ENCODE measurements at places on chromosomes 7 and 10.

GRCh38 chr7:140416560-140416959 is 12.7 kb downstream of the RAB19 start:
- DNase-seq: no peak

- peak; percentile 57 for DNase-seq
Measured at GRCh38 chr10:114876602-114877300, 55.2 kb downstream of the FHIP2A start.

GRCh38 chr7:135333200-135333599 is 99.6 kb downstream of the STRA8 start:
- no peak for DNase-seq

DNA sequence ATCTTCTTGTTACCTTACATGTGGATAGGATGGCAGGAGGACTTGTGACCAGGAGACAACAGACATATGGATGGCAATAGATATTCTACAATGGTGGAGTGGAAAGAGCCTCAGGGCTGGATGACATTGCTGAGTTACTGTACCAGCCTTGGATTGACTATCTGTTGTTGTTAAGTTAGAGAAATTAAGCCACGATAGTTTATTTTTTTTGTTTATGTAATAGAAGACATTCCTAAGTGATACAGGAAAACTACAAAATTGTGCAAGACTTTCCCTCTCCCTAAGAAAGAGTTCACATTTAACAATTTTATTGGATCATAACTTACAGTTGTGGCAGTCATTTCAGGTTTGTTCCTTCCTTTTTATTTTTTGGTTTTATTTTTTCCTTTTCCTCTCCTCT is 230.7 kb upstream of the CACNA2D1 start:
- no peak for DNase-seq

- no peak for DNase-seq
Measured at GRCh38 chr10:120641695-120642094, 184.7 kb downstream of the PLPP4 start.

DNA sequence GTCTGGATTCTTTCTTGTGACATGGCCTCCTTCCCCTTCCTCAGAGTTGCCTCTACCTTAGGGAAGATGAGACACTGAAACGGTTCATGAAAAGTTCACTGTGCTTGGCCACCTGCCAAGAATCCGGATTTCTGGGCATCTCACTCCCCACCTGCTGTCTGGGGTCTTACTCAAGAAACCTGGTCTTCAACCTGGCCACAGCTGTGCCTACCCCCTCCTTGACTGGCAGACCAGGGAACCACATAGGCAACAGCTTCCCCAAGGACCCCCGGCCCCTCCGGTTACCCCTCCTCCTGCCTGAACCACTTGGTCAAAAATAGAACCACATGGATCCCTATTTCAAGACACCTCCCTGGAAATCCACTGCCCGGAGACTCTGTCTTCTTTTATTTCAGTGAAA is 58.7 kb upstream of the NANOS1 start:
- no peak for DNase-seq
